ENCODE measurements at places on chromosomes 13 and 19.
A peak's percentile ranks its signal among the peaks of the same experiment; 100 is the strongest.

DNA sequence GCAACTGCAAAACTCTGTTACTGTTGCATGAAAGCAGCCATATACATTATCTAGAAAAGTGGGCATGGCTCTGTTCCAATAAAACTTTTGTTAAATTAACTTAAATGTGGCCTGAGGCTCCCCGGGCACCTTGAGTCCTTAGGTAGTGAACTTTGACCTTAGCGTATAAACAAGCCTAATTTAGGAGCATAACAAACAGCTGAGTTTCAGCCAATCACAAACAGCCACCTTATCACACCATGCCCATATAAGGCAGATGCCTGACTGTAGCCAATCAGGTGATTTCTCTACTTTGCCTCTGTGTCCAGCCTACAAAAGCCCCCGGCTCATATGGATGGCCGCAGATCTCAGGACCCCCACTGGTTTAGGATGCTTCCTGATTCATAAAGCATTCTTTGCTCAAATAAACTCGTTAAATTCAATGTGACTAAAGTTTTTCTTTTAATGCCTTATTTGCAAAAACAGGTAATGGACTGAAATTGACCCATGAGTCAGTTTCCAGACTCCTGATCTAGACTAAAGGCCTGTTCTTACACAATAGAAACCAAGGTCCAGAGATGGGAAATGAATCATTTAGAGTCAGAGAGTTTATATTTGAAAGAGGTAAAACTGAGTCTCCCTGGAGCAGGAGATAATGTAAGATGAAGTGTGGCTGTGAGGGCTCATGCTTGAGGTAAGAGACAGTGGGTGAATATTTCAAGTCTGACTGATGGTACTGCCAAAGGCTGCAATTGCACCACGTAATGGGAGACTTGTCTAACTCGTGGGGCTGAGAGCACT is 130.2 kb downstream of the FGF9 start:
- DNase-seq: no peak

- no peak for DNase-seq
Observed at GRCh38 chr19:31570718-31571117, 221.5 kb upstream of the TSHZ3 start.

DNA sequence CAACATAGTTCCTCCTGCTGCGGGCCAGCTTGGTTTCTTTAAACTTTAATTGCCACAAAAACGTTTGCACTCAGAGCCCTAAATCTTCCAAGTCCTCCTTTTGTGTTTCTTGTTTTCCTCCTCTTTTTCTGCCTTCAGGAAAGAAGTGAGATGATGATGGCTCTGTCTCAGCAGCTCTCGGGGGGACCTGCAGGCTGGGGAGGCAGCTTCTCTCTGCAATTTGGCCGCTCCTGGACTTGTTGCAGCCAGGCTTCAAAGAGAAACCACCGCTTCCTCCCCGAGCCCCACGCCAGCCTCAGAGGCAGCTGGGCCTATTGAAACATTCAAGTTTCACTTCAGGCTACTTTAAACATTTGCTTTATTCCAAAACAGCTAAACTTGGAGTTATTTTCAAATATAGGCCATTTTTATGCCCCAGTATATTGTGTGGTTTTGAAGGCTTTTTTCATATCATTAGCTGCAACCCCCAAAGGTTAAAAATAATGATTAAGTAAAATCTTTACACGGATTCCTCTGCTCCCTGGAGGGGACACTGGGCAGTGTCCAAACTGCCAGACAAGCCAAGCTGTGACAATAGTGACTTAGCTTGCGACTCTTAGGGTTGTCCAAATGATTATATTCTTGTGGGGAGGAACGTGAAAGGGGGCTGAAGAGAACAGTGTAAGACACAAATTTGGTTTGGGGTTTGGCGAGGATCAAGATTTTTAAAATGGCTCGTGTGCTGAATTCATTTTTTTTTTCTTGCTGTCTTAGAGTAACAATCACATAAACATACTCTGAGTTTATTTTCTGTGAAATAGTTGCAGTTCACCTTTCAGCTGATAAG is 330.8 kb downstream of the DLEU7 start:
- DNase-seq: no peak

DNA sequence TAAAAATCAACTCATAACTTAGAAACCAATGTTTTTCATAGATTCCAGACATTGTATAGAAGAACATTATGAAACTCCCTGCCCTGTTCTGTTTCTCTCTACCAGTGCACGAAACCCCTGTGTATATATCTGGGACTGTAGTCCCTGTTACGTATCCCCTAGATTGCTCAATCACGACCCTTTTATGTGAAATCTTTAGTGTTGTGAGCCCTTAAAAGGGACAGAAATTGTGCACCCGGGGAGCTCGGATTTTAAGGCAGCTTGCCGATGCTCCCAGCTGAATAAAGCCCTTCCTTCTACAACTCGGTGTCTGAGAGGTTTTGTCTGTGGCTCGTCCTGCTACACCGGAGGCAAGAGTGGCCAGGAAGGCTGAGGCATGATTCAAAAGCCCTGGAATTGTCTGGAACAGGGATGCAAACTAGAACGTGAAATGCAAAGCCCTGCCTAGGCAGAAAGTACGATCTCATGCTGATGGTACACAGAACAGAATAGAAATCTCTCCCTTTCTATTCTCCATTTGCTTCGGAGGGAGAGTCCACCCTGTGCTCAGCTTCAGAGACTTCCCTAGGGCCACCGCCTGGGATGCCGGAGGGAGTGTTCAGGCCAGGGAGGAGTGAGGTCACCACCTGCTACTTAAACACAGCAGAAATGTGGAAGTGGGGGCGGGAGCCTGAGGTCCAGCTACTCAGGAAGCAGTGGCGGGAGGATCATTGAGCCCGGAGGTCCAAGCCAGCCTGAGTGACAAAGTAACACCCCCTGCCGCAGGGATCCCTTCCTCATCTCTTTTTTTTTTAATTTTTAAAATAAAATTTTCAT is 758 bp upstream of the ZNF888 start:
- no peak for DNase-seq

DNA sequence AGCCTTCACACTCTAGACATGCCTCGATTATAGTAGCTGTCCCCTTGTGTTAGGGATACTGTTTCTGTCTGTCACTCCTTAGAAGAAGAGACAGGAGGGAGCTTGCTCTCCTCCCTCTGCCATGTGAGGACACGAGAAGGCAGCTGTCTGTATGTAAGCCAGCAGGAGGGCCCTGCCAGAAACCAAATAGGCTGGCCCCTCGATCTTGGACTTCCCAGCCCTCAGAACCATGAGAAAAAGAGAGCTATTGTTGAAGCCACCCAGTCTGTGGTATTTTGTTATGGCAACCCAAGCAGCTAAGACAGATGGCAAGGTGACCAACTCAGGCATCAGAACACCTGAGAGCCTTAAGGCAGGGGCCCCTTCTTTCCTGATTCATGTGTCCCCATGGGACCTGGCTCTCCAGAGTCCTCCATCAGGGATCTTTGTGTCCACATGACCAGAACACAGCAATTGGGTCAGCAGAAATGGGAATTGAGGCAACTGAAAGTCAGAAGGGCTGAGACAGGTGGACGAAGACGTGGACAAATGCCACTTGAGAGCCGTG is 65.6 kb upstream of the NPAS1 start:
- DNase-seq: no peak

DNA sequence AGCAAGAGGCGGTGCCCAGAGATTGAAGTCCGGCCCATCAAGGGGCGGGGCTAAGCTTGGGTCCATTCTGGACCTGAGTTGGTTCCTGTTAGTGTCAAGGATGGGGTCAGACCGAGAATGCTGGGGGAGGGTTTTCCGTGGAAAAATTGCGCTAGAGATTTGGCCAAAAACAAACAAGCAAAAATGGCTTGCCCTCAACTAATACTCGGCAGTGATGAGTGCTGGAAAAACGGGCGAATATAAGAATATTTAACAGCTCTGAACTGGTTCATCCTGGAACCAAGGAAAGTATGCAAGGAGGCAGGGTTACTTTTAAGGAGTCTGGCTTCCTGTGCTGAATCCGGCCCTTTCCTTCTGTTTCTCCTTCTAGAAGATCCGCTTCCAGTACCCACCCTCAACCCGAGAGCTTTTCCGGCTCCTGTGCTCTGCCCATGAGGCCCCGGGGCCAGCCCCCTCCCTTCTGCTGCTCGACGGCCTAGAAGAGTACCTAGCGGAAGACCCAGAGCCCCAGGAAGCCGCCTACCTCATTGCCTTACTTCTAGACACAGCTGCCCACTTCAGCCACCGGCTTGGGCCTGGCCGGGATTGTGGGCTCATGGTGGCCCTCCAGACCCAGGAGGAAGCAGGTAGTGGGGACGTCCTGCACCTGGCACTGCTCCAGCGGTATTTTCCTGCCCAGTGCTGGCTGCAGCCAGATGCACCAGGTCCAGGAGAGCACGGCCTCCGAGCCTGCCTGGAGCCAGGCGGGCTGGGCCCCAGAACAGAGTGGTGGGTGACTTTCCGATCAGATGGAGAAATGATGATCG is 880 bp downstream of the SWSAP1 start:
- DNase-seq: no peak

GRCh38 chr19:39347332-39348164 is 5.3 kb downstream of the SAMD4B start:
- no peak for DNase-seq

GRCh38 chr19:5452594-5453565 is 2.3 kb upstream of the ZNRF4 start:
- DNase-seq: no peak

- DNase-seq: no peak
Observed at GRCh38 chr19:13079542-13079986, 23.1 kb downstream of the LYL1 start.

- DNase-seq: no peak
Observed at GRCh38 chr19:50522881-50523280, 9.2 kb upstream of the ASPDH start.

DNA sequence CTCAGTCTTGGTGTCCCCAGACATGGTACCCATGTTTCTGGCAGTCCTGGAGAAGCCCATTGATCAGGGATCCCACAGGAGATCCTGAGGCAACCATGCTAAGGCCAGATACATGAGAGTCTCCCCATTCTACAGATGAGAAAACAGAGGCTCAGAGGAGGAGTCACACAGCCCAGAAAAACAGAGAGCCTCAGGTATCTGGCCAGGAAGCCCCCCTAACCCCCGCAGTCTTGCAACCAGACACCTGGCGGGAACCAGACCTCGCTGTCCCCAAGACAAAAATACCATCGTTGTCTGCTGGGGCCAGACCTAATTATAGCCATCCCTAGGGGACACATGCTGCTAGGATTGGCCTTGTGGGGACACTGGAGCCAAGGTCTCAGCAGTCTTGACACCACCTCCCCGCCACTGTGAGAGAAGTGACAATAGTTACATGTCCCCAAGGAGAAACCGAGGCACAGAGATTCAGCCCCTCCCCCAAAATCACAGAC is 1.6 kb upstream of the PDE4C start:
- no peak for DNase-seq

DNA sequence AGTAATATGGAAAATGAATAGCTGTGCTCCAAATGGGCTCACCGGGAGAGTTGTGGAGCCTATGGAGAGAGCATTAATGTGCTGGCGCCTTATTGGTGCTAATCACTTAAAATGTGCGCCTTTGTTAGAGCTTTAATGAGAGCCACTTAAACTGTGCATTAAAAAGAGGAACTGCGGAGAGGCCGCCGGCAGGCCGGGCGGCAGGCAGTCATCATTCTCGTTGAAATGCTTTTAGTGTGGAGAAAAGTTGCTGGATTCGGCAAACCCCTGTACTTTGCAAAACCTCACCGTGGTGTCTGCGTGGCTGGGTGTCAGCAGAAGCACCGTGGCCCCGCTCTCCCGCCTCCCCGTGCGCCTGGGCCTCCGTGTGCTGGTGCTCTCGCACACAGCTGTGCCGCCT is 105.5 kb downstream of the KDM4B start:
- DNase-seq: no peak

DNA sequence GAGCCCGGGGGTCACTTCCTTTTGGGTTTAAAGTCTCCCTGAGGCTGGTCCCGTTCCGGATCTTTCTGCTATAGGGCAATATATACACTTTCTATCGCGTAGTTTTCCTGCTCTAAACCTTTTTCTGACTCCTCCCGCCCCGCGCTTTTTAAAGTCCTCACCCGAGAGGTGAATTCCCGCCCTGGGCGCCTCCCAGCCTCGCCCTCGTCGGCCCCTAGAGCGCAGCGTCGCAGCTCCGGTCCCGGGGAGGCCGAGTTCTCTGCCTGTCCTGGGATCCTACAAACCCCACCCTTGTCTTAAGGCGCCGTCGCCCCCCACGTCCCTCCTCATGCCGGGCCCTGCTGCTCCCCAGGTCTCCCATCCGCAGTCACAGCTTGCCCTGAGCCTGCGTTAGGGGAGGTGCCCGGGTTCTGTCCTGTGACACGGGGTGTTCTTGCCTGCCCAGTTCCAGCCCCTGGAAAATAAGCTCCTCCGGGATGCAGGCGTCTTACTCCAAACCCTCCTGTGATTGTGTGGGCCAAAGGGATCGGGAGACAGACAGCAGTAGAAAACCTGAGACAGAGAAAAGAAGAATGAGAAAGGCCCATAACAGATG is 491 bp downstream of the ZNF525 start:
- DNase-seq: no peak

- DNase-seq: no peak
Observed at GRCh38 chr13:113216254-113217048, 7.0 kb downstream of the CUL4A start.

- peak; percentile 67 for DNase-seq
Observed at GRCh38 chr13:23427342-23427843, 6.1 kb downstream of the SACS start.

- no peak for DNase-seq
Observed at GRCh38 chr13:20711301-20712044, 8.0 kb downstream of the IL17D start.

DNA sequence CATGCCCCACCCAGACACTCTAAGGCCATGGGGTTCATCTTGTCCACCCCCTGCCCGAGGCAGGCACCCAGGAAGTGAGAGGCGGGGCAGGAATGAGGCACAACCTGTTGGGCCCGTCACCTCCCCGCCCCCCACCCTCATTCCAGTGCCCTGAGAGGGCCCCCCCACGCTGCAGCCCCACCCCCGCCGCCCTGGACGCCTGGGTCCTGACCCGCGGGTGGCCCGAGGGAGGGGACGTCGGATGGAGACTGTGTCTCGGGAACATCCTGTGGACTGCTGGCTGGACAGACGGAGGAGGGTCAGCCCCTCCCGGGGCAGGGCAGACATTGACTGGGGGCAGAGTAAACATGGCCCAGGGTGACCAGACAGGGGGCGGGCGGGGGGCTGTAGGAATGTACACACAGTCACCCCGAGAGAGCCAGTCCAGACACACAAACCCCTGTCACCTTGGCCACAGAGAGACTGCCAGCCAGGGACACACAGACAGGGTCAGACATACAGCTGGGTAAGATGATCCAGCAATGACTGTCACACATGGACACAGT is 7.4 kb upstream of the JUNB start:
- DNase-seq: no peak

GRCh38 chr13:48185018-48185417 is 48.0 kb upstream of the ITM2B start:
- no peak for DNase-seq

GRCh38 chr19:12202250-12202649 is 39.4 kb downstream of the ZNF136 start:
- no peak for DNase-seq
